ENCODE measurements at places on chromosomes 12 and 14. TPM values are rescaled to one million over a fixed set of nuclear protein-coding genes. Genes with fewer than 3 reads are reported as not detected.

The LRRC9 gene
- not detected for total RNA-seq

The CLEC4D gene
- total RNA-seq, result not detected

The MAP3K9 gene
- total RNA-seq, result under 0.01 TPM

The TSPAN19 gene
- not detected for total RNA-seq

The GZMB gene
- not detected for total RNA-seq

Measured in thoracic aorta endothelial cell (primary cell).